ENCODE measurements at places on chromosomes 1 and 21. TPM values are rescaled to one million over a fixed set of nuclear protein-coding genes. Genes with fewer than 3 reads are reported as not detected.

The IL10 gene
- not detected for total RNA-seq

GRCh38 chr1:230140221-230141020, 73.4 kb downstream of the GALNT2 start:
- no peaks in the 10 kb centered on the region for H3K27me3 ChIP-seq
- no peak for DNase-seq
- H3K4me1 ChIP-seq, result peaks cover 56% of the 10 kb centered on the region

The TENT5C gene
- total RNA-seq, result 4.9 TPM

- H3K27me3 ChIP-seq, result no peaks in the 10 kb centered on the region
- H3K36me3 ChIP-seq, result no peaks in the 10 kb centered on the region
- no peak overlapping the region for H3K27ac ChIP-seq
- no peak for DNase-seq
- H3K4me1 ChIP-seq, result no peaks in the 10 kb centered on the region
Observed at GRCh38 chr1:241749041-241749944, 97.2 kb downstream of the WDR64 start.

The RXFP4 gene
- total RNA-seq, result not detected

GRCh38 chr1:46394872-46395465, 852 bp downstream of the FAAH start:
- DNase-seq, result no peak
- H3K4me1 ChIP-seq, result peaks cover 9% of the 10 kb centered on the region
- peaks cover 38% of the 10 kb centered on the region for H3K27me3 ChIP-seq
- no peak overlapping the region for H3K27ac ChIP-seq
- H3K36me3 ChIP-seq, result peaks cover 10% of the 10 kb centered on the region

The PTGFR gene
- total RNA-seq, result not detected

The DNALI1 gene
- total RNA-seq, result 0.60 TPM

GRCh38 chr1:64956010-64956640, 10.2 kb downstream of the JAK1 start:
- no peak overlapping the region for H3K27ac ChIP-seq
- peaks cover 3% of the 10 kb centered on the region for H3K36me3 ChIP-seq
- no peak for DNase-seq
- peaks cover 55% of the 10 kb centered on the region for H3K4me1 ChIP-seq
- H3K4me3 ChIP-seq, result no peak overlapping the region

DNA sequence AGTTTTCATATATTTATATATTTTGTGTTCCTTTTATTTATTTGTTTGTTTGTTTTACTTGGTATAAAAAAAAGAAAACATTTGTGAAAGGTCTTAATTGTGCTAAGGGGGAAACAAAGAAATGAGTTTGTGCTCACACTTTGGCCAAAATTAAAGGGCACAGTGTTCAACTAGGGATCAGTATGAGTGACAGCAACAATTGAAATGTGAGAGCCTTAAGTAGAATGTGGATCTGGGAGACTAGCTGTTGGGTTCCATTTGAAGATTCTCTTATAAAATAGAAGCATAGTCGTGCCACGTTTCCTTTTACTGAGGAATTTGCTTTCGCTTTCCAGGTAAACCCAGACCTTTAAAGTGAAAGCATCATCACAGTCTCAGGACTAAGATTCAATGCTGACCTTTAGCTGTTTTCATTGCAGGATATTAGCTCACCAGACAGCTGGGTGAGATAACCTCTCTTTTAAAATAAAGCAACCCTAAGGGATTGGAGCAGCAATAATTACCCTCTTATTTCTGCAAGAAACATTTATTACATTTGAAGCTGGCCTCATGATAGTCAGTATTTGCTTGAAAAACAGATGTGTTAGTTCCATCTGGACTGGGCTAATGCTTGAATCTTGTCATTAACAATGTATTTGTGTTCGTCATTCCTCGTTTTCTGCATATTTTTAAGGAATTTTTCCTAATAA, 37.1 kb upstream of the CD55 start:
- H3K4me1 ChIP-seq, result peaks cover 23% of the 10 kb centered on the region
- H3K4me3 ChIP-seq, result no peak overlapping the region
- no peaks in the 10 kb centered on the region for H3K27me3 ChIP-seq
- no peak for DNase-seq
- H3K27ac ChIP-seq, result no peak overlapping the region

The OLIG2 gene
- total RNA-seq, result not detected

The SMIM1 gene
- 2.8 TPM for total RNA-seq

DNA sequence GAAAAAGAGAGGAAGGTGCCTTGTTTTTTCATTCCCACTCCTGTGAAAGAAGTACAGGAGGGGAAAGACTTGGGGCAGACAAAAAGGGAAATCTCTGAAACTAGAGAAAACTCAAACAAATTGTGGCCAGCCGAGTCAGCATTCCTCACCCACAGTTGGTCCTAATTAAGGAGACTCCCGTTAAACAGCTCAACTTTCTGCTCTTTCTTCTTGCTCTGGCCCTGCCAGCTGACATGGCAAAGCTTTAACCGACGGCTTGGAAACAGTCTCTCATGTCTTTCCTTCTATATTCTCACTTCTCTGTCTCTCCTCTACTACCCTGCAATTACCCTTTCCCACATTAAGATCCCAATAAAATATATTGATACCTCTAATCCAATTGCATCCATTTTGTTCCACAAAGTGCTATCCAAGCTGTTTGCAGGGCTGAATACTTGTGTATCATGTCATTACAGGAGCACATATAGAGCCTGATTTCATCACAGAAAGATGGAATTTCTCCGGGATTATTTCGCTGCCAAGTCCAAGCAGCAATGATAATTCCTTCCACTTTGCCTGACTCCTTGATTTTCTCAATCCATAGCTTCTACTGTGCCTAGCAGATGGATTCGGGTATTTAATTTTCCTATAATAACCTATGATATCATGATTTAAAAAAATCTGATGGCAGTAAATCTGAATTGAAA, 65.4 kb upstream of the IPO9 start:
- H3K4me1 ChIP-seq, result no peaks in the 10 kb centered on the region
- no peak overlapping the region for H3K4me3 ChIP-seq
- H3K27me3 ChIP-seq, result peaks cover 2% of the 10 kb centered on the region
- no peak overlapping the region for H3K27ac ChIP-seq
- no peak for DNase-seq

DNA sequence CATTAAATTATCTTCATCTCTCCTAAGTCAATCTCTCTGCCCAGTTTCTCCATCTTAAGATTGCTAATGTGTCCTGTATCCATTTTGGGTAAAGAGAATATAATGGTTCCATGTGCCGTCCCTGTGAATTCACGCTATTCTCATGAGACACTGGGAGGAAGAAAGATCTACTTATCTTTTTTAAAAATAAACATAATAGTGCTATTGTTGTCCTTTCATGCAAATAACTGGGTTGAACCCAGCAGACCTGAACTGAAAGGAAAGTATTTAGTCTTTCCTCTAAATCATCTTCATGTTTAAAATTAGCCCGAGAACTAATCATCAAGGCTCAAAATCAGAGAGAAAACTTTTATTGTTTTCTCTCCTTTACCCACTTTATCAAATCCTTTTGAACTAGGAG, 22.4 kb downstream of the SLAMF1 start:
- DNase-seq, result no peak
- H3K36me3 ChIP-seq, result peaks cover 7% of the 10 kb centered on the region
- no peak overlapping the region for H3K27ac ChIP-seq
- peaks cover 92% of the 10 kb centered on the region for H3K4me1 ChIP-seq
- H3K27me3 ChIP-seq, result no peaks in the 10 kb centered on the region

All from naive thymus-derived CD8-positive, alpha-beta T cell (primary cell).